ENCODE measurements at places on chromosomes 12 and 14.

- no peak for DNase-seq
Observed at GRCh38 chr12:88351146-88351545, 209.0 kb downstream of the TMTC3 start.

- no peak for DNase-seq
Observed at GRCh38 chr12:125197326-125197725, 132.1 kb downstream of the AACS start.

DNA sequence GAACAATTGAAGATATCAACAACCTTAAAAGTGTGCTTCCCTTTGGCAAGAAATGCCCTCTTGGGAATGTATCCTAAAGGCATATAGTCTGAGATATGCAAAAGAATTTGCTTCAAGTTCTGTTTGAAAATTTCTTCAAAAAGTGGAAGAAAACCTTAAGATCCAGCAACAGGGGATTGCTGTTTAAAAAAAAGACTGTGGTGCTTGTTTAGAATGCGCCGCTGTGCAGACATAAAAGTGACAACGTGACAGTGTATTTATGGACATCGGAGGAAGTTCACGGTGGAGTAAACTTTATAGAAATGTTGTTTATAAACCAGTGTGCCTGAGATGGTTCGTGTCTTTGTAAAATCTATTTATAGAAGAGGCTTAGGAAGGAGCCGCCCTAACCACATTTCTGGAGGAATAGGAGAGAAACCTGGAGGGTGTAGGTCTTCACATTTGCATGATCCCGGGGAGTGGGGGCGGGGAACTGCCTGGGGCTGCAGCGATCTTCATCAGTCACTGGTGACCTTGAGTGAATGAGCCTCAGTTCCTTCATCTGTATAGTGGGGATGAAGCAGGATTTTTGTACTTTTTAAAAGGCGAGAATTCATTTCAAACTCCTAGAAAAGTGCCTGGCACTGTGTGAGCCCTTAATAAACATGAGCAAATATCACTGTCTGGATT is 27.5 kb downstream of the ADGRD1 start:
- DNase-seq = no peak

DNA sequence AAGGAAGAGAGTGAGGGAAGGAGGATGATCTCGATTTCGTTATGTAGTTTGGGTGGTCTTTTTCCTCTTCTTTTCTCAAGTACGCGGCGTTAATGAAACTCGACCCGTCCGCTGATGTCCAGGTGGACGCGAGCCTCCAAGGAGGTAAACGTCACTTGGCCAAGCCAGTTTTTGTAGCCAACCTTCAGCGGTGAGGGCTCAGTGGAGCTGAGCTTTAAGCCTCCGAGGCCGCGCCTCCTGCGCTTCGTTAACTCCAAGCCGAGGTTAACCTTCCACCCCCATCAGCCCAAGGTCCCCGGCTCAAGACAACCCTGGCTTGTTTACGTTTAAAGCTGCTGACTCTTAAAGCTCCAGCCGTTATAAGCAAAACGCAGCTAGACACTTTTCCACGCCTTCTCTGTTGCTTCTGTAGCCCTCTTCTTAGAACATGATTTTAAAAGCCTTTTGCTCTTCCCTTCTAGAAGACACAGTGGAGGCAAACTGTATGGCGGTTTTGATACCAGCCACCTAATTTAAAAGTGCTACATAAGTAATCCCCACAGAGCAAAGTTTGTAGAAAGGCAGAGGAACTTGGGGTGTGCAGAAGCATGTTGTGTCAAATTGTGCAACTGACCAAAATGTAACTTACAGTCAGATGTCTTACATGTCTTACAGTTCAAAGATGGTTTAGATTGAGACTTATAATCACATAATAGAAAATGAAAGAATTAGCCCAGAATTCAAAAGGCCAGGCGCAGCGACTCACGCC is 923 bp upstream of the ITPR2 start:
- DNase-seq = no peak

GRCh38 chr12:116977465-116978380 is 67.0 kb downstream of the FBXW8 start:
- no peak for DNase-seq

- no peak for DNase-seq
Observed at GRCh38 chr12:47574252-47575021, 131.4 kb downstream of the RPAP3 start.

DNA sequence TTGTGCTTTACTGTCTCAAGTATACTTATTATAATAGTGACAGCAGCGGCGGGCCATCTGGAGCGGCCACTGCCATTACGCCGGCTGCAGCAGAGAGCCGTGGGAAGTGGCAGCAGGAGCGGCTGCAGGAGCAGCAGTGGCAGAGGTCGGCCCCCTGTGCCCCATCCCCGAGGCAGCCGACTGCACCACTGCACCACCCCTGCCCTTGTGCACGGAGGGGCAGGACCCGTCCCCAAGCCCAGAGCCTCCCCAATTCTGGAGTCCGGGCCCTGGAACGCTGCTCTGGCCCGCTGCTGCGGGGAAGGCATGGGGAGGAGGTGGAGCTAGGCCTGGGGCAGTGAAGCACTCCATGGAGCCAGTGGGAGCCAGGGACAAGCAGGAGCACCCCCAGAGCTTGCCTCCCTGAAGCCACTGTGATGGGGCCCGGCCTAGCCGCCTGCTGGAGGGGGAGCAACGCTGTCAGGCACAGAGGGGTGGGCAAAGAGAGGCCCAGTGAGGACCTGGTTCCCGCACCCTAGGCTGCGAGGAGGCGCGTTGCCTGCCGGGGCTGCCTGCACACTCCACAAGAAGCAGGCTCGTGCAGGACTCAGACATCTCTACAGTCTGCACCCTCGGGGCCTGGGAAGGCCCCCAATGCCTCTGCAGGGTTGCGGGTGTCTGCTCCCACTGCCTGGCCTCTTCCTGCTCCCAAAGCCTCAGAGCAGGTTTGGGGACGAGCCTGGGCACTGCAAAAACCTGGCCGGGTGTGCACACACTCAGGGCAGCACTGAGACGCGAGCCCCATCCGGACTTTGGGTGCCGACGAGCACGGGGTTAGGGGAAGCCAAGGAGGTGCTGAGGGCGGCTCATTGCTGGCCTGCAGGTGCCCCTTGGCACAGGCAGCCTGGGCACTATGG is 74.2 kb upstream of the RASSF8 start:
- DNase-seq = no peak

DNA sequence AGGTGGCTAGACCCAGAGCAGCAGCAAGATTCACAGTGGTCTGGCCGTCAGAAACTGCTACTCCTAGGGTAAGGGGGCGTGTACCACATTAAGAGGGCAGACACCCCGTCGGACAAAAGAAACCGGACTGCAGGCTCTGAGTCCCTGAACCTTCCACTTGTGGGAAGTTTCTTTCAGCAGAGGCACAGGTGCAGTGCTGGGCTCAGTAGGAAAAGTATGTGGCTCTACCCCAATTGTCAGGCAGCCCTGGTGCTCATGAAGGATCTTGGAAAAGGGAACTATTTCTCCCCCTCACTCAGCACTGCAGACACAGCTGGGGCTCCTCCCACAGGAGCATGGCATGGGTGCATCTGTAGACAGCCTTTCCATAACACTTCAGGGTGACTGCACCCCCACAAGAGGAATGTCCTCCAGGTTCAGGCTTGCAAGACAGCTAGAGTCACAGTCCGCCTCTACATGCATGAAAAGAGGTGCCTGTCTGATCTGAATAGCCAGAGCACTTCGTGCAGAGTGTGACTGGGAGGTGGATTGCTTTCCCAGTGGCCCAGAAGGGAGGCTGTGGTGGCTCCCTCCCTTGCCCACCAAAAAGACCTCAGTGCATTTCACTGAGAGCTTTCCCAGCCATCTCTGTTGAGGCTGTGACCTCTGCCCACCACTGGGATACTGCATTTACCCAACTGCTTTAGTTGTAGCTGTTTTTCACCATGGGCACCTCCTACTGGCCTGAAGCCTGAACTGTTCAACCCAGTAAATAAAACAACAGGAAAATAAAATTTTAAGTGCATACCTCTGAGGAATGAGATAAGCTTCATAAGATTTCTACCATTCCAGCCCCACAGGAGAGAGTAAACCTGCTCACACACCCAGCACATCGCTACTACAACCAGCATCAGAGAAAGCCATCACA is 14.2 kb downstream of the CEP128 start:
- no peak for DNase-seq

GRCh38 chr14:96162741-96163140 is 41.9 kb upstream of the BDKRB2 start:
- DNase-seq = no peak

DNA sequence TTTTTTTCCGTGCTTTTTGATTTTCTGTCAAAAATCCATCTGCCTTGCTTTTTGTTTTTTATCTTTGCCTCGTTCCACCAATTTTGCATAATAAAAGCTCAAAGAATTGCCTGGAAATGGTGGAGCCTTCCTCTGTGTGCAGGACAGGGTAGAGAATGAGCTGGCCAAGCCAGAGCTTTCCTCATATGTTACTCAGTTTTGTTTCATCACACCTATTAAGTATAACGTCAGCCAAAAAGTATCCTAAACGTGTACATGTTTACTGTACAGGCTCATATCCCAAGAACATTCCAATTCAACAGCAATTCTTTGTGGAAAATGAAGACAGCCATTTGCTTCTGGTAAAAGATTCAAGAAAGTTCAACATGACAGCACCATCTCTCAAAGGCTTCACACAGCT is 191.2 kb upstream of the LMNTD1 start:
- no peak for DNase-seq

DNA sequence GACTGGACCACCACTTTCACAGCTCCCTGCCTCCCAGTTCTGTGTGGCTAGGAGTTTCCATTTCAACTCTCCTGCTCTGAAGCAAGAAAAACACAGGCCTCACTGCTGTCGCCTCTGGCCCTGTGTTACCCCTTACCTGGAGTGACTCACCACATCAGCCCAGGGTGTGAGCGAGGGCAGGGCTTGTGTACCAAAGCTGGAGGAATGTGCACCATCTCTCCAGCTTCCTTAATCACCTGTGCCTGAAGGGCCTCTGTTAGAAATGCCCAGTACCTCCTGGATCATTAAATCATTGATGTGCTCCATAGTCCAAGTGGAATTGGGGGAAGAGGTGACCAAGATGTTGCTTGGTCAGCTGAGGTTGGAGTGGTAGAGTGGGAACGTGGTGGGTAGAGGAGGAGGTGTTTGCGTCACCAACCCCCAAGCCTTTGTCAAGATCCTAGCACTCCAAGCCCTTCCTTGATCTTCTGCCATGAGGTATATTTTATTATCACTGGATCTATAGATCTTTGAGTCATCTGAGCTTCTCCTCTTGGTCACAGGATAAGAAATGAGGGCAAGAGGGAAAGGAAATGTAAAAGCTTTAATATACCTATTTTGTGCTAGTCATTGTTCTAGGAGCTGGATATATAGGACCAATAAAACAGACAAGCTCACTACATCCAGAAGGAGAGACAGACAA is 51.3 kb downstream of the SSPN start:
- DNase-seq = no peak

DNA sequence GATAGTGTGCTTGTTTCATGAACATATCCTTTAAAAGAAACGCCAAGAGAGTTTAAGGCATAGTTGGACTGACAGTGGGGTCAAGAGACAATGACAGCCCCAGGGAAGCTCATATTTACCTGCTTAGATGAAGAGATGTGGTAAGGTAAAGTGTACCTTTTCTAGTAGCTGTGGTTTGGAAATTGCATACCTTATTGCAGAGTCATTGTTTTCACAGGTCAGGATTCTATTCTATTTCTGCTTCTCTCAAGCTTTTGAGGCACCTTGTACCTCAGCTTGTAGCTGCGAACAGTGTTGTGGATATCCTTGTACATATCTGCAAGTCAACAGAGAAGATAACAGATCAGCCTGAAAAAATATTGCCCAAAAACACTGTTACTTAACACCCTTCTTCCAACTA is 47.7 kb downstream of the ATP6V1D start:
- DNase-seq = no peak

- no peak for DNase-seq
Observed at GRCh38 chr14:91327250-91327595, 82.7 kb upstream of the GPR68 start.

DNA sequence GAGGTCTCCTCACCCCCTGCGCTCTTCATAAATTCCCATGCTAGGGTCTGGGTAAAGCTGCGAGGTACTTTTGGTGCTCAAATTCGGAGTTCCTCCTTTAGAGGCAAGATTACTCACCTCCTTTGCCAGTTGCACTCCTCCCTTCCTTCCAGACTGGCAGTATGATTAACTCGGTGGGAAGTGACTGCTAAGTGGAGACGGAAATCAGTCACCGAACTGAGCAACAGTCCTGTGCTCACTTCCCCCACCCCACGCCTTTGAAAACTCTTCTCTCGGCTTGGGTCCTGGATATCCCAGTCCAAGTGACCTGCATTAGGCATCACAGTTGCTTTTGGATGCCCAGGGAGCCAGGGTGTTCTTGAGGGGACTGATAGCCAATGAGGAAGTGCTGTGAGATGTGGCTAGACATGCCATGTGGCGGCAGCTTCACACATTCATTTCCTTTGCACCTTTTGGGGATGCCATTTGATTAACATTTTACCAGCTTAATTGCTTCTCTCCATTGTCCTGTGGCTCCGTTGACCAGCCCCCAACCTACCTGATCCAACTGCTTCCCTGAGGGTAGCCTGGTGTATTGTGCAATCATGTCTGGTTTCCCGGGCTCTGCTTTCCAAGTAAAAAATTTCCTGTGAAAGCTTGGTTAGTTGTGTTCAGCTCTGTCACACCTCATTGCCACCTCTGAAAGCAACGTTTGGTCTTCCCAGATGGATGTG is 840 bp downstream of the PNP start:
- DNase-seq = peak; percentile 30

GRCh38 chr12:14886271-14886670 is 617 bp upstream of the MGP start:
- no peak for DNase-seq

GRCh38 chr12:22858849-22859570 is 234.0 kb downstream of the ETNK1 start:
- DNase-seq = no peak

DNA sequence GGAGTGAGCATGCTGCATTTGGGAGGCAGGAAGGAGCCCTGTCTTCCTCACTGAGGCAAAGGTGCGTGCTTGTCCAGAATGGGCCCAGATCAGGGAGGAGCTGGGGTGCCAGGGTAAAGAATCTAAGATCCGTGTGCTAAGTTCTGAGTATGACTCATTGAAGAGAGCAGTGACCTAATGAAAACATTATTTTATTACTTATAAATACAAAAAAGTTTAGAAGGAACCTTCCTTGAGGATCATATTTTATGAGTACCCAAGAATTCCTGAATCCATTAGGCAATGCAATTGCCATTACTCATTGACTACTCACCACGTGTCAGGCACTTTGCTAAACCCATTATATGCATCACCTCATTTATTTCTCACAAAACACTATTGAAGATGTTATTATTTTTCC is 264.7 kb downstream of the EGLN3 start:
- DNase-seq = no peak

DNA sequence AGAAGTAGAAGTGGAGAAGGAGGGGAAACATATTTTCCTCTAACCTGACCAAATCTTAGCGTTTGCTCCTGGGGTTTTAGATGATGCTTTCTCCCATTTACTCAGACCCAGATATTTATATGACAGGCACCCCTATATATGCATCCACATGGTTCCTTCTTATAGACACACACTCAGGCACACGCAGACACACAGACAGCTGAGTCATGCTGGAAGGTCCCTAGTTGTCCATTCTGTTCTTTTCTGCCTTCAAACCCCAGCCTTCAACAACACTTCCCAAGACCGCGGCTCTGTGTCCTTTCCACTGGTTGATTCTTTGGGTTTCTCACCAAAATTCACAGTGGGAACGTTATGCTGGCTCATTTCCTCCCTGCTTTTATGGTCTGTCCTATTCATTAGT is 52.1 kb downstream of the HSPB8 start:
- DNase-seq = no peak

Data from stimulated activated CD4-positive, alpha-beta T cell treated with anti-CD3 and anti-CD28 coated beads, Interleukin-1b, Interleukin-23, amount 100 ng/mL, for 1 hour (primary cell).